ENCODE measurements at places on chromosomes 12 and 14.

DNA sequence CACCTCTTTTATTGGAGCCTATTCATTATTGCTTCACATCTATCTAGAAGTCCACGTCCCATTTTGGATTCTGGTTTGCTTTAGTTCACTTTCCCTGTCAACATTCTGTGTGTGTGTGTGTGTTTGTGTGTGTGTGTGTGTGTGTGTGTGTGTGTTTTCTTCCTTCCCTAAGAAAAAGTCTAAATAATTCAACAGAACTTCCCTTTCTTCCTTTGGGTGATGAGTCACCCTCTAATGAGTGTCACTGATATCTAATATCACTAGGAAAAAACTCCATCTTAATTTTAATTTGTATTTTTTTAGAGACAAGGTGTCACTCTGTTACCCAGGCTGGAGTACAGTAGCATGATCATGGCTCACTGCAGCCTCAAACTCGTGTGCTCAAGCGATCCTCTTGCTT is 234.2 kb downstream of the TTC8 start:
- no peak for DNase-seq

DNA sequence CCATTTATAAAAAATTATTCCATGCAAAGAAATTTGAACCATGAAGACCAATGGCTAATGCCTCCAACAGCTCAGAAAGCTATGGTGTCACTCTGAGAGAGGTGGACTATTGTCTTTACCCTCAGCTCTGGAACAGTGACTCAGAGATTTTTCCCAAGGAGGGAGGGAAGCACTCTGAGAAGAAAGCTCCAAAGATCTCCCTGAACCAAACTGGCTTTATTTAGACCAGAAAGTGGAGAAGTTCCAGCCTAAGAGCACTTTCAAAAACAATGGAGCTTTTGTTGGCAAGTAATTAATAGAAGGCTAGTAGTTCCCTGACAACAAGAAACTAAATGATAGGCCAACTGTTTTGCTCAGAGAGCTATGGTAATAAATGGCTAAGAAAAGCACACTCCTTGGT is 599.9 kb upstream of the MDGA2 start:
- no peak for DNase-seq

DNA sequence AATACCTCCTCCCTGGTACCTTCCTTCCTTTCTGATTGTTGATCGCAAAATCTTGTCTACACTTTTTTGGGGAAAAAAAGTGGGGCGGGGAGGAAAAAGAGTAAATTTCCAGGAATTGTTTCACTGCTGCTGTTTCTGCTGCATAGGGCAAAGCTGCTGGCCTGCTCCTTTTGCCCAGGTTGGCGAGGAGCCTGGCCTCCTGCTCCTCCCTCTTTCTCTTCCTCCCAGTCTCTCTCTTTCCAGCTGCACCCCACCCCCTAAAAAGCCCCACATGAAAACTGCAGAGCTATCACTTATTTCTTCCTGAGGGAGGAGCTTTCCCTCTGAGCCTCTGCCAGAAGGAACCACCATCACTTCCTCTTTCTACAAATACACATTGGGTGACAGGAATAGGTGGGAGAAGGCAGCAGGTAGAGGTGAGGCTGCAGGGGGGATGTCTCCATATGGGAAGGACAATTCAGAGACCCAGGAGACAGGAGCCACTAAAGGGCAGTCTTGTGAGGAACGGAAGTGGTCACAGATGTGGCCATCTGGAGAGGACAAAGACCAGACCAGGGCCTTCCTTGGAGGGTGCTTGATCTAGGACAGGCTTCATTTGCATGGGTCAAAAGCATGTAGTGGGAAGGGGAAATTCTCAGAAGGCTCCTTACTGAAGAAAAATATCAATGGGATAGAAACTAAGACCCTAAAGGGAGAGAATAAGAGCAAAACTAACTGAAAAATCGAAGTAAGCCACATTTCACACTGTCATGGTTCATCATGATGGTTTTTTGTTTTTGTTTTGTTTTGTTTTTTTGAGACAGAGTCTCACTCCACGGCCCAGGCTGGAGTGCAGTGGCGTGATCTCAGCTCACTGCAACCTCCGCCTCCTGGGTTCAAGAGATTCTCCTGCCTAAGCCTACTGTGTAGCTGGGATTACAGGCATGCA is 14.8 kb downstream of the ZBTB39 start:
- DNase-seq: no peak

GRCh38 chr12:32273712-32274111 is 125.6 kb upstream of the FGD4 start:
- peak; percentile 48 for DNase-seq

GRCh38 chr12:107684990-107685359 is 624 bp upstream of the PWP1 start:
- DNase-seq: peak; percentile 33

GRCh38 chr12:96516472-96517430 is 27.4 kb downstream of the CFAP54 start:
- DNase-seq: peak; percentile 84

DNA sequence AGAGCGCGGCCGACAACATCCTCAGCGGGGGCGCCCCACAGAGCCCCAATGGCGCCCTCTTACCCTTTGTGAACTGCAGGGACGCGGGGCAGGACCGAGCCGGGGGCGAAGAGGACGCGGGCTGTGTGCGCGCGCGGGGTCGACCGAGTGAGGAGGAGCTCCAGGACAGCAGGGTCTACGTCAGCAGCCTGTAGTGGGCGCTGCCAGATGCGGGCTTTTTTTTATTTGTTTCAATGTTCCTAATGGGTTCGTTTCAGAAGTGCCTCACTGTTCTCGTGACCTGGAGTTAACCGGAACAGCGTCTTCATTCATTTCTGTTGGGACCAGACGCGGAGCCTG is 103.8 kb upstream of the FKBP4 start:
- DNase-seq: no peak

DNA sequence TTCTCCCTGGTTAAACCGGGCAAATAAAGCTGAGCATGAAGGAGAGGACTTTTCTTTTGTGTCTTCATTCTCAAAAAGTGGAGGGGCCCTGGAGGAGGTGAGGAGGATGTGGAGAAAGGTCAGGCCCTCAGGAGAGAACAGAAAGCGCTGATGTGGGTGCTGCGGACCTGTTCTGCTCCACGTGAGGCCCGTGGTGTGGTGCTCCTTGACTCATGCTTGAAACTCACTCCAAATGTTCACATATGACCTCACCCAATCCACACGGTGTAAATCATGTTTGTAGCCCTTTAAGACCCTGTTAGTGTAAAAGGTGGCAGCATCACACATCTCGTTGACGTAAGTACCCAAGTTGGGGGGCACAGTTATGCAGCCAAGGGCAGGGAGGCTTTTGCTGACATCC is 126.2 kb downstream of the FOXN3 start:
- DNase-seq: no peak

- DNase-seq: no peak
Observed at GRCh38 chr14:93757206-93757605, 31.1 kb downstream of the PRIMA1 start.
